ENCODE measurements at places on chromosomes 2 and 18.

GRCh38 chr18:5066380-5066977, 130.6 kb downstream of the AKAIN1 start:
- no peak for DNase-seq

DNA sequence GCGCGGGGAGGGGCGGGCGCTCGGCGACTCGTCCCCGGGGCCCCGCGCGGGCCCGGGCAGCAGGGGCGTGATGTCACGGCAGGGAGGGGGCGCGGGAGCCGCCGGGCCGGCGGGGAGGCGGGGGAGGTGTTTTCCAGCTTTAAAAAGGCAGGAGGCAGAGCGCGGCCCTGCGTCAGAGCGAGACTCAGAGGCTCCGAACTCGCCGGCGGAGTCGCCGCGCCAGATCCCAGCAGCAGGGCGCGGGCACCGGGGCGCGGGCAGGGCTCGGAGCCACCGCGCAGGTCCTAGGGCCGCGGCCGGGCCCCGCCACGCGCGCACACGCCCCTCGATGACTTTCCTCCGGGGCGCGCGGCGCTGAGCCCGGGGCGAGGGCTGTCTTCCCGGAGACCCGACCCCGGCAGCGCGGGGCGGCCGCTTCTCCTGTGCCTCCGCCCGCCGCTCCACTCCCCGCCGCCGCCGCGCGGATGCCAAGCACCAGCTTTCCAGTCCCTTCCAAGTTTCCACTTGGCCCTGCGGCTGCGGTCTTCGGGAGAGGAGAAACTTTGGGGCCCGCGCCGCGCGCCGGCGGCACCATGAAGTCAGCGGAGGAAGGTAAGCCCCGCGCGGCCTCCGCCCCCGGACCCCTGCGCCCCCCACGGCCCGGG, at the start of gene NFATC1:
NFATC1 (plus strand) TSS at position 170 of the 644 bp plus-strand sequence; CDS start at position 465, 295 bp downstream.
- DNase-seq, result peak; percentile 84

DNA sequence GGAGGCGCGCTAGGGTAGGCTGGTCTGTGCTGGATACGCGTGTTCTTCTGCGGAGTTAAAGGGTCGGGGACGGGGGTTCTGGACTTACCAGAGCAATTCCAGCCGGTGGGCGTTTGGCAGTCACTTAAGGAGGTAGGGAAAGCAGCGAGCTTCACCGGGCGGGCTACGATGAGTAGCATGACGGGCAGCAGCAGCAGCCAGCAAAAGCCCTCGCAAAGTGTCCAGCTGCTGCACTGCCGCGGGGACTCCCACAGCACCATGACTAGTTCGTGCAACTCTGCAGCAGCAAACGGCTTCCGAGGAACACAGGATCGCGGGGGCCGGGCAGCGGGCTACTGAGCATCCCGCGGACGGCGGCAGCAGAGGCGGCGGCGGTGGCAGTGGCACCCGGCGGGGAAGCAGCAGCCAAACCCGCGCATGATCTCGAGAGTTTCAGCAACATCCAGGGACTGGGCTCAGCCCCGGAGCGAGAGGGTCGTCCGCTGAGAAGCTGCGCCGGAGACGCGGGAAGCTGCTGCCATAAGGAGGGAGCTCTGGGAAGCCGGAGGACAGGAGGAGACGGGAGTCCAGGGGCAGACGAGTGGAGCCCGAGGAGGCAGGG, 368 bp downstream of the TMEFF2 start:
- DNase-seq, result no peak

DNA sequence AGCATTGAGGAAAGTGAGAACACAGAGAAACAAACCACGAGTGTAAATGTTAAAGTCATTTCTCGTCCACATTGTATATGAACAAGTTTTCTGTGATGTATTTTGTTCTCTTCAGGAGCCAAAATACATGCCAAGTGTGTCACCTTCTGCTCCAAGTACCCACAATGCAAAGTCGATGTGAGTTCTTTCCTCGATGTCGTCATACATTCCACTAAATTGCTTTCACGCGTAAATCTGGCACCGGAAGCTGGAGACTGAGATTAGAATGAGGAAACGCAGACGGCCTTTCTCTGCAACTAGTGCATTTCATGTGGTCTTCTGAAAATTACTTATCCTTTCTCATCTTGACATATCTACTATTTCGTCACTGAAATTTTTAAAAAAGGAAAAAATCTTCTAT, 118.5 kb upstream of the SALL3 start:
- DNase-seq, result no peak

- no peak for DNase-seq
Measured at GRCh38 chr2:73232403-73233153, 461 bp downstream of the PRADC1 start.

DNA sequence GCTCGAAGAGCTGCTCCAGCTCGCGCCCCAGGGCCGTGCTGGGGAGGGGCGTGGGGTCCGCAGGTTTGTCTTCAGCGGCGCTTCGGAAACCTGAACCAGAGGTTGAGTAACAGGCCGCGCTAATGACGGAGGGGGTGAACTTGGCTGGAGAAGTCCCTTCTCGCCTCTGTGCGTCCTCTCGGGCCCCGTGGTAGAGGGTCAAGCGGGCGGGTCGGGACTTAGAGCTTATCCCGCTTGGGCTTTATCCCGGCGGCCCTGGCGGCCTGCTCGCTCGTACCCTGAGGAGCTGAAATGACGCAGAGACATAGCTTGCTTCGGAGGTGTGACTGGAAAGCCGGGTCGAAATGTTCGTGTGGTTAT, 479 bp downstream of the RNMT start:
- DNase-seq, result peak; percentile 62

DNA sequence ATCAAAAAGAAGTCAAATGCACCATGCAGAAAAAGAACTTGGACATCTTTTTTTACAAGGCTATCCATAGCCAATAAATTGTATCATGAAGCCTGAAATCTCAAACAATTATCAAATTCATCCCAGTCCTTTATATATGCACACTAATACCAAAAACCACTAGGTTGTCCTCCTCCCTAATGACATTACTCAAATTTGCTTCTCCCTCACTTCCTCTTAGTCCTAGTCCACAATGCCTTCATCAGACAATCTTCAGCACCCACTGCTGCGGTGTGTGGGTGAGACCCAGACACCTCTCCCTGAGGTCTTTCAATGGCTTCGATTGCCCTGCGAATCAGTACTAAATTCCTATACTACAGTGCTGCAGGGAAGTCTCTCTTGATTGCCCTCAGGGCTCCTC, 58.1 kb downstream of the CLASP1 start:
- DNase-seq, result no peak

- DNase-seq, result peak; percentile 27
Measured at GRCh38 chr18:33755931-33756560, 178.0 kb downstream of the ASXL3 start.

GRCh38 chr2:63378589-63378988, 209.7 kb downstream of the WDPCP start:
- DNase-seq, result no peak

- no peak for DNase-seq
Measured at GRCh38 chr2:98903767-98904485, 32.1 kb downstream of the CRACDL start.

- no peak for DNase-seq
Measured at GRCh38 chr2:112168422-112169124, 30.4 kb downstream of the FBLN7 start.

DNA sequence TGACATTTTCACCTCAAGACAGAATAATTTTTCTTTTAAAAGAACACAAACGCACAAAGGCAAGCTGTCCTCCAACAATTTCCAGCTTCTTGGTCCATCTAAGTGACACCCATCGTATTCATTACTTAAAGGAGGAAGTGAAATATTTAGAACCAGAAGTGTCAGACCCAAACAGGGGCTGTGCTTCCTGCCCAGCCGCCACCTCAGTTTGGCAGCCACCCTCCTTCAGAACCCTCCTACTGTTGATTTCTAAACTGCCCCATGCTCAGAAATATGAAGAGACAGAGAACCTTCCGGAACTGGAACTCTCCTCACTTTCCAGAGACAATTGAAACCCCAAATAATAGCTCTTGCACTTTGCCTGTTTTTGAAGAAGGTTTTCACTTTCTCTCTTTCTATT, 734.8 kb upstream of the SALL3 start:
- DNase-seq, result no peak

GRCh38 chr2:190457256-190457655, 49.1 kb downstream of the MFSD6 start:
- no peak for DNase-seq

DNA sequence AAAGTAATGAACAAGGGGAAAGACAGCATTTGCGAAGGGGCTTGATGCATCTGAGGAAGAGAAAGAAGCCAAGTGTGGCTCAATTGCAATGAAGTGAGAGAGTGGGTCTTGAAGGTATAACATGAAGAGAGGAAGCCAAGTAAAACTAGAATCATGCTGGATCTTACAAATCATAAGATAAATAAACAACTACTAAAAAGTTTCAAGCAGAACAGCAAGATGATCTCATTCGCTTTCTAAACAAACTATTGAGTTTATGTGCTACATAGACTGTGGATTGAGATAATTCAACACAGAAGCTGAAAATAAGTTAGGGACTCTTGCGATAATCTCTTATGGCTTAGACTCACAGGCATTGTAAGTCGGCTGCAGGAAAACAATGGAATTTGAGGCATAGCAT, 1310.5 kb upstream of the NRXN1 start:
- no peak for DNase-seq

DNA sequence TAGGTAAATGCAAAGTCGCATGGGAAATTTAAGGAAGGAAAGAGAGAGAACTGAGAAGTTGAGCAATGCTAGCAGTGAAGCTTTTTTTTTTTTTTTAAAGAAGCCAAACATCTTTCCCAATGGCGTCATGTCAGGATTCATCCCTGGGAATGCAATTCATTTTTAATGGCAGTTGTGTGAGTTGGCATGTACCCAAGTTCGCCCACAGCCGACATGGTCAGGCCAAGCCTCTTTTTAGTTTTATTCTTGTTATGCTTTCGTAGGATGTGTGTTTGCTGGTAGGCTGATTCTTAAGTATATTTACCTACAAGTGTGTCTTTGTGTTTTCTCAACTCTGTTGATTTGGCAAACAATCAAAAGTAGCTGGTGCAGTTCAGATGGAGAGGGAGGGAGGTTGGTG, 127.6 kb upstream of the ITGA6 start:
- peak; percentile 56 for DNase-seq

GRCh38 chr2:164562666-164563065, 58.6 kb downstream of the GRB14 start:
- DNase-seq, result no peak

GRCh38 chr2:191846515-191847476, at the start of gene CAVIN2:
TSS of gene CAVIN2 (minus strand) at chr2:191847088. CDS start at chr2:191846925, 163 bp downstream.
- peak; percentile 91 for DNase-seq

DNA sequence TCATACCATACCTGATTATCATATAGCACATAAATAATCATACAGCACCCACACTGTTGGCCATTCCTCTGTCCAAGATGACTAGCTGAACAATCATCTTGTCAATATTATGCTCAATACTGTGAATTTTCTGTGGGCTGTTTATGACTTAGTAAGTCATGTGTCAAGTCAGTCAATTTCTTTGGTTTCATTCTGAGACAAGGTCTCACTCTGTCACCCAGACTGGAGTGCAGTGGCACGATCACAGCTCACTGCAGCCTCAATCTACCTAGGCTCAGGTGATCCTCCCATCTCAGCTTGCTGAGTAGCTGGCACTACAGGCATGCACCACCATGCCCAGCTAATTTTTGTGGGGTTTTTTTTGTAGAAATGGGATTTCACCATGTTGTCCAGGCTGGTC, 5.7 kb downstream of the MCM6 start:
- DNase-seq, result no peak

DNA sequence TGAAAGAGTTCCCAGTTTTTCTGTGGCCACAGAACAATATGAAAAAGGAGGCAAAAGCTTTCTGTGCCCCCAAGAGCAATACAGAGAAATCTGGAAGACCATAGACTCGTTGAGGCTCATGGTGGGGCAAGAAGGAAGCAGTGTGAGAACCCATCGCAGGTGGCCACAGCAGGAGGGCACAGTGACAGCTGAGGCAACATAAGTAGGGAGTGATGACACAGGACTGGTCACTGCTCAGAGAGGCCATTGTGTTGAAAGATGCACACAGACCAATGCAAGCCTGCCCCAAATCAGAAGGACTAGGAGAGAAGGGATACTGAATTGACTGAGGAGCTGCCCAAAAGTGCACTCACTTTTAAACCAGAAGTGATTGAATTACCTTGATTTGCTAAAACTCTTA, 483.6 kb downstream of the EPHA4 start:
- no peak for DNase-seq

DNA sequence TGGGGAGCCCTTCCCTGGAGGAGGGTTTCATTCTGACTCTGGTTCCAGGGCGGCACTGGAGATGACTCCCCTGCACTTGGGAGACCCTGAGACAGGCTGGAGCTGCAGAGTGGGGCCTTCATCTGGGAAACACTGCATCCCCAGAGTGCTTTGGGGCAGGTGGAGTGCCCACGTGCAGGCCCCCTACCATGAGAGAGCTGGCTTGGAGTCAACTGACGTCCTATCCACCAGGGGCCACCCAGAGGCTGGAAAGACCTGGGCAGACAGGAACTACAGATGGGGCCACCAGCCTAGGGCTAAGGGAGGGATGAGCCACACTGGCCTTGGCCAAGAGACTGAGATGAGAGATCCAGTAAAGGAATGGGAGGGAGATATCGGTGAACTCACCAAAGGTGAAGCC, 153.8 kb downstream of the ASB1 start:
- DNase-seq, result no peak

GRCh38 chr2:131006561-131006960, 86.7 kb downstream of the FAM168B start:
- DNase-seq, result no peak

DNA sequence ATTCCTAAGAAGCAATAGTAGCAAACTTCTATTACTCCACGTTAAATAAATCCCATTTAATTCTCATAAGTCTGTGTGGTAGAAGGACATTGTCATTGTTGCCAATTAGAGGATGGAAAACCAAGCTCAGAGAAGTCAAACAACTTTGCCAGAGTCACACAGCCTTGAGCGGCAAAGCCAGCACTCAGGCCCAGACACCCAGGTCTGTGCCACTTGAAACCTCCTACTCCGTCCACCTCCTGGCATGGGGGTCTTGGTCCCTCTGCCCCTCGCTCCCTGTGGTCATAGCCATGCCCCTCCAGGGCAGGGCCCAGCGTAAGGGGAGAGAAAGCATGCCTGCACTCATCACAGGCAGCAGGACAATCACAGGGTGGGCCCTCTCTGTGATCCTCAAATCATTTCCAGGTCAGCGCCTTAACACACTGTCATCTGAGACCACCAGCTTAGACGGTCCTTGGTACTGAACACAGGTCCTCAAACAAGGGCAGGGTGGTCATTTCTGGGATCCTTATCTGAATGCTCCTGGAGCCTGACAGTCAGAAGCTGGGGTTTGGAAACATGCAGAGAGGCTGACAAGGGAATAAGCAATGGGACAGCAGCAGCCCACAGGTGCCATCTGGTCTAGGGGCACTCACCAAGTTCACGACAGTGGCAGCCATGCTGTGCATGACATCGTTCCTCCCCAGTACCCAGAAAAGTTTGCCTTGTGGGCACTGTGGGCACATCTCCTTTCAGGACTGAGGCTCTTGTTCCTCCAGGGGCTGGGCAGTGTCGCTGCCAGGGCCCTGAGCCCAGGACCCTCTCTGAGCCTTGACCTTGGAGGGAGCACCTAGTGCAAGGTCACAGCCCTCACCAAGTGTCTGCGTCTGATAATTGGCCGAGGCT, 38.2 kb downstream of the FAM178B start:
- DNase-seq, result no peak
